ENCODE measurements at places on chromosomes 6 and 20. TPM values are rescaled to one million over a fixed set of nuclear protein-coding genes. Genes with fewer than 3 reads are reported as not detected.

GRCh38 chr20:38164069-38164468 is 1.0 kb downstream of the TGM2 start:
- DNase-seq = no peak

DNA sequence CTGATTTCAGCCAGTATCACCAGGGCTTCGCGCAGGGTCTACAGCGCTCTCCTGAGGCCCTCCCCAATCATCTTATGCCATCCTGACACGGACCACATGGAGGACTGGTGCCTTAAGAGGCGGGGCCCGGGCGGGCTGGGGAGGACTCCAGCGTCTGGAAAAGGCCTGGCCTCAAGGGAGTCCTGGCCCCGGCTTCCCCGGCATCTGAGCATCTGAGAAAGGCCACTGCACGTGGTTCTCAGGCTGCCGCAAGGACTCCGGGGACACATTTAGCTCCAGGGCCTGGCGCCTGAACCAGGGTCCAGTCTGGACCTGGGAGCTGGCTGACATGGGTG is 21.4 kb downstream of the BHLHE23 start:
- no peak for DNase-seq

GRCh38 chr20:23570178-23570760 is 2.0 kb upstream of the CST9L start:
- no peak for DNase-seq

GRCh38 chr6:7085911-7086310 is 21.9 kb upstream of the RREB1 start:
- DNase-seq = no peak

GRCh38 chr6:33199687-33200218 is 712 bp downstream of the RXRB start:
- no peak for DNase-seq

GRCh38 chr20:6718662-6719368 is 48.7 kb upstream of the BMP2 start:
- DNase-seq = no peak

DNA sequence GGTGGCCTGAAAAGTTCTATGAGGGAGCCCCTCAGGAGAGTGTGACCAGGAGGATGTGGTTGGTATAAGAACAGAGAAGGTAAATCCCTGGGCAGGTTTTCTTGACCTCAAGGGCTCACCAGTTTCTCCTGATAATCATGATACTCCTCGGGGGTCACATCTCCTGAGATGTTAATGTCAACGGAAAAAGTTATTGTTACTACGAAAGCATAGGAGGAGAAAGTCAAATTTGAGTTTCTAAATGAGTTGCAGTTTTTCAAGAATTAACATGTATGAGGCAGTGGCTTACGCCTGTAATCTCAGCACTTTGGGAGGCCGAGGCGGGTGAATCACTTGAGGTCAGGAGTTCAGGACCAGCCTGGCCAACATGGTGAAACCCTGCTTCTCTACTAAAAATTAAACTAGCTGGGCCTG is 23.4 kb downstream of the MGME1 start:
- DNase-seq = no peak

DNA sequence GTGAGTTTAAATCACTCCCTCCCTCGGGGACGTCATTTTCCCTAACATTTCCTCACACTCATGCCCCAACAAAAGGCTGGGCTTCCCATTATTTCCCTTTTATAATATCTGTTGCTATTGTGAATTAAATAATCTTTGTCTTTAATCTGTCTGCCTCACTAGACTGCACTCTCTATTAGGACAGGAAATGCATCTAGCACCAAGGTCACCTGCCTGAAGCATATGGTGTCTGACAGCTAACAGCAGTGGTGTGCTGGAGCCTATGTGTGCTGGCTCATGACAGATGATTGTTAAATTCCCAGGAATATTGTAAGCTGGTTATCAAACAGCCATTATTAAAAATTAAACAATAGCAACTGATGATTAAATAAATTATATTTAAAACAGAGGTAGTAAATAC is 237.0 kb upstream of the CEP162 start:
- DNase-seq = no peak

GRCh38 chr6:127520066-127520465 is 931 bp upstream of the MTCL3 start:
- DNase-seq = no peak

DNA sequence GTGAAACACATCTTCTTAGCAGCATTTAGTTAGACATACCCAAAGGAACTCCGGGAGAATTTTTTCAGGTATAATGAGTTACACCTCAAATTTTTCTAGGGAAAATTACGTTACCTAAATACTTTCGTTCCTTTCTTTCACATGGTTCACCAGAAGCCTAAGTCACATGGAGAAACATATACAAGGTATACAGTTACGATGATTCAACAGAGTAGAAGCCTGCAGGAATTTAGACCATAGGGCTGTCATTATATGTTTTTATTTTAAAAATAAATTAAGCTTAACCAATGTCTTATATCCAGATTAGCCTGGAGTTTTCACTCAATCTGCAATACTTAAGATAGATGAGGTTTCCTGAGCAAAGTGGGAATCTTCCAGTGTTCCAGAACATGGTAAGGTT is 549.5 kb upstream of the JARID2 start:
- no peak for DNase-seq

GRCh38 chr6:152828431-152828830 is 77.8 kb downstream of the VIP start:
- DNase-seq = no peak

- peak; percentile 55 for DNase-seq
Measured at GRCh38 chr6:155495011-155495768, 39.6 kb upstream of the NOX3 start.

- DNase-seq = no peak
Measured at GRCh38 chr20:60931696-60932095, 320.4 kb upstream of the CDH4 start.

- DNase-seq = no peak
Measured at GRCh38 chr6:110528930-110529325, 52.5 kb upstream of the SLC22A16 start.

- DNase-seq = peak; percentile 31
Measured at GRCh38 chr20:20860078-20860806, 147.8 kb upstream of the RALGAPA2 start.

DNA sequence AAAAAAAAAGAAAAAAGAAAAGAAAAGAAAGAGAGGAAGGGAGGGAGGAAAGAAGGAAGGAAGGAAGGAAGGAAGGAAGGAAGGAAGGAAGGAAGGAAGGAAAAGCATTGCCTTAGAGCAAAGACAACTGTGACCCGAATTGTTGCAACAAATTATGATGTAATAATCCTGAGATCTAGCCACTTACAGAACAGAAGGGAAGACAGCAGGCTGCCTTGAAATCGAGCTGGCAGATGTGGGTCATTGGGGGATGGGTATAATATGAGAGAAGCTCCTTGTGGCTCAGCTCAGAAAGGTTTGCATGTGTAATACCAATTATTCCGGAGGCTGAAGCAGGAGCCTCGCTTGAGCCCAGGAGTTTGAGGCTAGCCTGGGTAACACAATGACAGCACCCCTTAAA is 208.1 kb upstream of the PROKR2 start:
- no peak for DNase-seq

- no peak for DNase-seq
Measured at GRCh38 chr6:139174961-139175360, 40.1 kb downstream of the HECA start.

- DNase-seq = no peak
Measured at GRCh38 chr6:20319520-20320357, 81.9 kb upstream of the E2F3 start.

DNA sequence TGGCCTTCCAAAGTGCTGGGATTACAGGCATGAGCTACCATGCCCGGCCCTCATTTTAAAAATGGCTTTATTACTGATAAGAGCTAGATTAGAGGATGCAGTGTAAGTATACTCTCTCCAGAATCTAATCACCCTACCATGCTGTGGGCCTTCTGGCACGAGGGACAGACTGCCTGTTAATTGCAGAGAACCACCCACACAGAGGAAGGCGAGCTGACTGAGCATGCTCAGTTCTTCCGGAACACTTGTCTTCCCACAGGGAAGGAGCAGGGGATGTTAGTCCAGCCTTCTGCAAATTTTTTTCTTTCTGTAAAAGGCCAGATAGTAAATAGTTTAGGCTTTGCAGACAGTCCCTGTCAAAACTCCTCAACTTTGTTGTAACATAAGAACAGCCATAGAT is 48.9 kb downstream of the ALDH5A1 start:
- no peak for DNase-seq

- no peak for DNase-seq
Measured at GRCh38 chr6:22418714-22419113, 121.9 kb upstream of the PRL start.

DNA sequence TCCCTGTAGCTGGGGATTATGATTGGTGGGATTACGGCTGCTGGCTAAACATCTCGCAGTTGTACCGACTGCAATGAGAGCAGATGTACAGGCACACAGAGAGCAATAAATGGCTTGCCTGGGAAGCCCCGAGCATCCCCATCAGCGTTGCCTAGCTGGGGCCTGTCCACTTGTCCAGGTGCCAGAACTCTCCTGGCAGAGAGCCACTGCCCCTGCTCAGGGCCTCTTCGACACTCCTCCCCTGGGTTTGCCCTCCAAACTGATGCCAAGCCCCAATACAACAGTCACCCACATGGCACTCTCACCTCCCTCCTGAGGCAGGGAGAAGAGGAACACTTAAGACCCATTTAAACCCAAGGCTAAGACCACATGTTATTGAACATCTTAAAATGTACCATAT is 715.1 kb downstream of the PTPRT start:
- DNase-seq = no peak

GRCh38 chr20:15900443-15900842 is 672.8 kb downstream of the KIF16B start:
- no peak for DNase-seq

DNA sequence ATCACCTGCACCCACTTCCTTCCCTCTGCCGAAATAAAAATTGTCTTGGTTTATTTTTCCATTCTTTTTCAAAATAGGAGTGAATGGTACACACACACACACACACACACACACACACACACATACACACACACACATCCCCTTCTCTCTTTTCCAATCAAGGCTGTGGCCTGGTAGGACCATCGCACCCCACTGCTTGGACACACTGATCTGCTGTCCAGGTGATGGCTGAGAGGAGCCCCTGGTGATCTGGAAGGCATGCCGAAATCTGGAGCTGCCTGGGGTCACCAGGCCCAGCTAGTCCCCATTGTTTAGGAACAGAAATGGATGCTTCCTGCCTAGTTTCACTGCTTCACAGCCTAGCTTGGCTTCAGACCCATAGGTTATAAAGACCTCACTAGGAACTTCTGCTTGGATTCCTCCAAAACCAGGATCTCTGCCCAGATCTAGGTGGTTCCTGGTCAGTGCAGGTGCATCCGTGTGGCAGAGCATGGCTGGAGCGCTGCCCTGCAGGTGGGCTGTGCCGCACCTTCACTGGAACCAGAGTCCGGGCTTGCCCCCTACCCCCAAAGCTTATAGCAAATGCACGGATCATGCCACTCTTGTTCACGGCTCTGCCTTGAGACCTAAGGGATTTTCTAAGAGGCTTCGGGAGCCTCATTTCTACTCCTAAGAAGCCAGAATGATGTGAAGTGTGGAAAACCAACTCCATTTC is 42.9 kb upstream of the DACT2 start:
- no peak for DNase-seq

GRCh38 chr6:169558774-169559441 is 142.9 kb downstream of the WDR27 start:
- DNase-seq = no peak

DNA sequence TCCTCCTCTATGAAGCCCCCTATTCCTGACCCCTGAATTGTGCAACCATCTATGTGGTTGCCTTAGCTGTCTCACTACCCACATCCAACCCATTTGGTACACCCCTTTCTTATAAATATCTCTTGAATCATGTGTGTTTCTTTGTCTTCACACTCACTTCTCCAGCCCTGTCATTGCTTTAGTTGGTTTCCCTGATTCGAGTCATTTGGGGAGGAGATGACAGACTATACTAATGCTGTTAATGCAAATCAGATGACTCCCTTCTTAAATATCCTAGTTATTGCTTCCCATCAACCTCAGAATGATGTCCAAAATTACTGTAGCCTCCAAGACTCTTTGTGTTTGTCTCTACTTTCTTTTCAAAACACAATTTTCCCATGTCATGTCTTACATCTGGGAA is 23.0 kb downstream of the SLC35D3 start:
- DNase-seq = no peak

GRCh38 chr6:4943716-4944115 is 60.1 kb downstream of the RPP40 start:
- no peak for DNase-seq

DNA sequence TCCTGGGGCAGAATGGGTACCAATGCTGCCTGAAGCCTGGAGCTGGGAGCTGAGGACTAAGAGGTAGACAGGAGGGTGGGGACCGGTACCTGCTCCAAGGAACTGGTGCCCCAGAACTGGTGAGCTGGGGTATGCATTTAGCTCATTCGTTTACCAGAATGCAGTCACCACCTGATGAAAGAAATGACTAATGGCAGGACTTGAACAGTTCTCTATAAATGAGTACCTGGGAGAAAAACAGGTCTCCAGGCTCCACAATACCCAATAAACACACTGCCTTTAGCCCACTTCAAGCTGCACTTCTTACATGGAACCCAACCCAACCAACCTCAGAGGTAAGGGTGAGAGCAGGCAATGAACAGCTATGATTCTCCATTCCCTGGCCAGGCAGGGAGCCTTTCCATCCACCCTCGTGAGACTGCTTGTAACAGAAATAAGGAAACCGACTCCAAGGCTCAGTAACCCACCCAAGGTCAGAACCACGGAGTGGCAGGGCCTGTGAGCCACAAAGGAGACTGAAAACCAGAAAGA is 15.4 kb downstream of the FKBP1A start:
- no peak for DNase-seq

The RGL2 gene
- polyA plus RNA-seq = 35.2 TPM

The ZNF334 gene
- polyA plus RNA-seq = 1.8 TPM

The MCHR2 gene
- not detected for polyA plus RNA-seq

The FAM209B gene
- not detected for polyA plus RNA-seq

The MOG gene
- polyA plus RNA-seq = not detected

The RBPJL gene
- not detected for polyA plus RNA-seq

The IL17F gene
- polyA plus RNA-seq = not detected

The BICRAL gene
- 8.6 TPM for polyA plus RNA-seq

The TINAG gene
- polyA plus RNA-seq = not detected

The MAFB gene
- 0.06 TPM for polyA plus RNA-seq

The RBBP8NL gene
- polyA plus RNA-seq = not detected

The VSX1 gene
- polyA plus RNA-seq = not detected

The LRP11 gene
- 26.3 TPM for polyA plus RNA-seq

The RBM39 gene
- polyA plus RNA-seq = 107 TPM

The SLC22A7 gene
- polyA plus RNA-seq = not detected

The SRMS gene
- polyA plus RNA-seq = not detected

The MEP1A gene
- not detected for polyA plus RNA-seq

The AAR2 gene
- 35.4 TPM for polyA plus RNA-seq

The SIRPB2 gene
- polyA plus RNA-seq = not detected

The WFDC2 gene
- polyA plus RNA-seq = not detected

The C6orf141 gene
- 0.32 TPM for polyA plus RNA-seq

The ZNF391 gene
- polyA plus RNA-seq = 0.50 TPM

Measured in BJ (cell line).